ENCODE measurements at places on chromosomes 6 and 20.

DNA sequence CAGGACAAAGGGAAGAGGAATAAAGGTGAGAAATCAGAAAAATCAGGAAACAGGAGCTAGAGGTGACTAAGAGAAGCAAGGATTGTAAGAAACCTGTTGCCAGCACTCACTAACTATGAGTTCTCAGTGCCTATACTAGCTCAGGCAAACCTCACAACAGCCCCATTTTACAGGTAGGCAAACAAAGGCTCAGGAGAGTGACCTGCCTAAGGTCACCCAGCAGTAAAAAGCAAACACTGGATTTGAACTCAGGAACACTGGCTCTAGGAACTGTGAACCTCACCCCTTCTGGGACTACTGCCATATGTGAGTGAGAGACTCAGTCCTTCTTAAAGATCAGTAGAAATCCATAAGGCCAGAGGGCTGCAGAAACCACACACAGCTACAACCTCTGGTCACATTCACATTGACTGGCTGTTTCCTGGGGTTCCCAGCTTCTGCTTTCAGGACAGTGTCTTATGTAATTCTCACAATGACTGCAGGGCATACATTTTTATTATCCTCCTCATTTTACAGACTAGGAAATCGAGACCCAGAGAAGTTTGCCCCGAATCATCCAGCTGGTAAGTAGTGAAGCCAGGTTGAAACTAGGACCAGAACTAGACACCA, 80.7 kb upstream of the MAFB start:
- no peak for DNase-seq
- no peaks in the 10 kb centered on the region for H3K27me3 ChIP-seq
- peaks cover under 1% of the 10 kb centered on the region for H3K4me1 ChIP-seq

DNA sequence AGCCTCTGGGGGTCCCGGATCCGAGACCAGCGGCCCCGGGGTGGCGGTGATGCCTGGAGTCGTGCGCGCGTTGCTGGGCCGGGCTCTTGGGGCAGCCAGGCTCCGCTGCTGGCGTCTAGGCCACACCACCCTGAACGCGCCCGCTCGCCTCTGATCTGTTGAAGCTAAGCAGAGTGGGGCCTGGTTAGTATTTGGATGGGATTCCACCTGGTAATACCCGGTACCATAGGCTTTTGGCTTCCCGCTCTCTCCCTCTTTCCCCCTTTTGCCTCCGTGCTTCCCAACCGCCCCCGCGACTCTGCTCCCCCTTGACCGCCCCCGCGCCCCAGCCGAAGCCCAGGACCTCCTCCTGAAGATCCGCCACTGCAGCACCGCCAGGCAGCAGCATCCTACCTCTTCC, 1383.5 kb upstream of the DEFB115 start:
- no peaks in the 10 kb centered on the region for H3K4me1 ChIP-seq
- H3K27me3 ChIP-seq: no peaks in the 10 kb centered on the region
- no peak overlapping the region for H3K27ac ChIP-seq
- peak; percentile 97 for DNase-seq
- H3K4me3 ChIP-seq: no peak overlapping the region
- no peaks in the 10 kb centered on the region for H3K36me3 ChIP-seq

DNA sequence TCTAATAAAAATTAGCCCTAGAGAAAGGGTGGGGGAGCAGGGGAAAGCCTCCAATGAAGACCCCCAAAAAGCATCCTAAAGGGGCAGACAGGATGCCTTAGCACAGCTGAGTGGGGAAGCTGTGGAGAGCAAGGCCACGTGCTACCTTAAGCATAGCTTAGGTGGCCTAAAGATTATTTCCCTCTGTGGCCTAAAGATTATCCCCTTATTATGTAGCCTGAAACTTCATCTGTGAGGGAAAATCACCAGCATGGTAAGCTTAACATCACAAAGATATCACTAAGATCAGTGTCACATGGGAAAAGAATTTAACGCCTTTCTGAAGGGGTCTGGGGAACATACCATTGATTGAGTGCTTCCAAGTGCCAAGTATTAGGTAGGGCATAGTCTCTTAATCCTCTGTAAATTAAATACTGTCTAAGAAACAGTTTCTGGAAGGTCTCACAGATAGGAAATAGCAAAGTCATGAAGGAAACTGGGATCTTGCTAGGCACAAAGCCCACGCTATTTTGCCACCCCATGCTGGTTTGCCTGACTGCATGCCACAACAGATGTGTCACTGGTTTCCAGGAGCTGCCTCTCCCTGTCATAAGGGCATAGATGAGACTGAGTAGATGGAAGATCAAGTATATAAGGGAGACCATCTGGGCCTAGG, 170.0 kb downstream of the HACE1 start:
- H3K4me3 ChIP-seq: no peak overlapping the region
- no peak for DNase-seq
- H3K36me3 ChIP-seq: no peaks in the 10 kb centered on the region
- H3K27me3 ChIP-seq: no peaks in the 10 kb centered on the region
- no peaks in the 10 kb centered on the region for H3K4me1 ChIP-seq
- H3K27ac ChIP-seq: no peak overlapping the region

- peaks cover 18% of the 10 kb centered on the region for H3K4me1 ChIP-seq
- no peak overlapping the region for H3K27ac ChIP-seq
- no peaks in the 10 kb centered on the region for H3K36me3 ChIP-seq
- DNase-seq: no peak
Measured at GRCh38 chr6:15242937-15243614, 2.8 kb upstream of the JARID2 start.

GRCh38 chr6:52209770-52210169, 23.6 kb downstream of the IL17A start:
- H3K36me3 ChIP-seq: no peaks in the 10 kb centered on the region
- DNase-seq: no peak
- no peak overlapping the region for H3K4me3 ChIP-seq
- no peak overlapping the region for H3K27ac ChIP-seq
- no peaks in the 10 kb centered on the region for H3K27me3 ChIP-seq

DNA sequence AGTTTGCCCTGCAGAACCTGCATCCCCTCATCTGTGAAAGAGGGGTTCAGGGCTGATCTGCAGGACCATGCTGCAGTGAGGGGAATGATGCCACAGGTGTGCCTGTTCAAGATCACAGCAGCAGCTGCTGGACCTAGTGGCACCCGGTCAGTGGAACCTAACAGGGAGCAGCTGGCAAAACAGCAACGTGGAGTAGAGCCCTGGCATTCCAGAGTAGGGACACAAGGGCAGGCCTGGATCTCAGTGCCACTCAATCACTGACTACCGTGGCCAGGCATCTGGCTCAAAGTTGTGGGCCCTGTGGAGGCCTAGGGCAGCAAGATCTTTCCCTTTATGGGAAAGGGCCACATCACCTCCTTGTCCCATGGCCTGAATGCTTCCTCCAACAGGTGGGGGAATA, 62.2 kb downstream of the INSM1 start:
- H3K27ac ChIP-seq: no peak overlapping the region

DNA sequence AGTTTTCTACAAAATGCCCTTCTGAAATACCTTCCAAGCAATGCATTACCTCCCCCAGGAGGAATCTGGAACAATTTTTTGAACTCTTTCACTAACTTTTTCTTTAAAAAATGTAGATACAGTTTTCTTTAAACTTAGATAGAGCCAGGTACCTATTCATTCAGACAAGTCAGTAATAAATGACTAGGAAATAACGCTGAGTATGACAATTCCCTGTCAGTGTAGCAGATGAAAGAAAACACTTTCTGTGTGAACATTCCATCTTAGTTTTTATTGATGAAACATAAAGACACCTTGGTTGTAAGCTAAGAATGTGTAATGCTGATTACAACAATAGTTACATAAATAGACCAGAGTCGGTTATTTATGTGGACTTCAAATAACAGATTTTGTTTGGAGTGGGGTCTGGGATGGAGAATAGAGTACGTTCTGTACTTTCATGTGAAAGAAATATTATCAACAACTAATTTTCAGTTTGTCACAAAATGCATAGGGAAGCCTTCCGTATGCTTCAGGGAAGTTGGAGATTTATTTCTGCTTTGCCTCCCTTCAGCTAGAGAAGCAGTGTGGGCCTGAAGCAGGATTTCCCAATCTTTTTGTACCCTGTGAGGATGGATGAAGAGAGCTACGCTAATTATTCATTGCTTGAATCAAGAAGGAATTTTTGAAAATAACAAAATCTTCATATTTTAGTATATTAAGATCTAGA, 19.2 kb upstream of the QKI start:
- no peak for DNase-seq
- no peaks in the 10 kb centered on the region for H3K27me3 ChIP-seq
- H3K27ac ChIP-seq: no peak overlapping the region
- H3K4me3 ChIP-seq: no peak overlapping the region

- H3K4me1 ChIP-seq: peaks cover 28% of the 10 kb centered on the region
- no peak overlapping the region for H3K27ac ChIP-seq
- H3K4me3 ChIP-seq: no peak overlapping the region
- no peaks in the 10 kb centered on the region for H3K27me3 ChIP-seq
Measured at GRCh38 chr20:3162080-3162611, 2.5 kb upstream of the FASTKD5 start.
